ENCODE measurements at places on chromosomes 16 and 17.
A peak's percentile ranks its signal among the peaks of the same experiment; 100 is the strongest.

GRCh38 chr16:71883168-71883848, 674 bp downstream of the ZNF821 start:
- peak; percentile 78 for DNase-seq

DNA sequence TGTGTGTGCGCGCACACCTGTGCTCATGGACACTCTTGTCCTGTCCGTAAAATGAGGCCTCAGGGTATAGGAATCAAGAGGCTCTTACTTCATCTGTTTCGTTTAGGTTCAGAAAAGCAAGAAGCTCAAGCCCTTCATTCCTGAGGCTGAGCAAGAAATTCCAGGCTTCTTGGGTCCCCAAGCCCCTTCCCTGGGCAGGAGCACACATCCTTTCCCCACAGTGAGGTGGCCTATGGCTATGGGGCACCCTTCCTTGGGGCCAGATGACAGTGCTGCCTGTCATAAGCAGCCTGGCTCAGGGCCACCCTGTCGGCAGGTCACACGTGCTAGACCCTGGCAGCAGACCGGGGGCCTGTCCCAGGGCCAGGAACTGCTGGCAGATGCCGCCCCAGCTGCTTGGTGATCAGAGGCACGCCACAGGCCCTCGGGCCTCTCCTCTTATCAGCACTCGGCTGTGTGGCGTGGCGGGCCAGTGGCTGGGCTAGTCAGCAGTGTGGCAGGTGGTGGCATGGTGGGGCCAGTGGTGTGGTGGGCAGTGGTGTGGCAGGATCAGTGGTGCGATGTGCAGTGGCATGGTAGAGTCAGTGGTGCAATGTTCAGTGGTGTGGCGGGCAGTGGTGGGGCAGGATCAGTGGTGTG, 50.2 kb downstream of the NKD1 start:
- no peak for DNase-seq

- DNase-seq, result peak; percentile 88
Measured at GRCh38 chr16:70635336-70636016, 10.9 kb upstream of the IL34 start.

DNA sequence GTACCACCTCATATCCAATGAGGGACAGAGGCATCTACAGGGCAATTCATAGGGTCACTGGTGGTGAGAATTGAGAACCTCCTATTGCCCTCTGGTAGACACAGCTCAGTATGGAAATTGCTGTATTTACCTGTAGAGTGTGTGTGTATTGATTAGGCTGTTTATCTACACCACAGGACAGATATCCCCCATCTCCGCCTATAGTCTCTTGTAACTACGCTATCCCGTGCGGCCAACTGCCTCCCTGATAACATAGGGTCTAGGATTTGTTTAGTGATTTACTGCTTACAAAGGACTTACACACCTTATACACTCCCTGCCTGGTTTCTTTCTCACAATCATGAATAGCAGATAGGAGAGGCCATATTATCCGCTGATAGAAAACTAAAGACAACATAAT, 1.7 kb upstream of the STAT3 start:
- no peak for DNase-seq

DNA sequence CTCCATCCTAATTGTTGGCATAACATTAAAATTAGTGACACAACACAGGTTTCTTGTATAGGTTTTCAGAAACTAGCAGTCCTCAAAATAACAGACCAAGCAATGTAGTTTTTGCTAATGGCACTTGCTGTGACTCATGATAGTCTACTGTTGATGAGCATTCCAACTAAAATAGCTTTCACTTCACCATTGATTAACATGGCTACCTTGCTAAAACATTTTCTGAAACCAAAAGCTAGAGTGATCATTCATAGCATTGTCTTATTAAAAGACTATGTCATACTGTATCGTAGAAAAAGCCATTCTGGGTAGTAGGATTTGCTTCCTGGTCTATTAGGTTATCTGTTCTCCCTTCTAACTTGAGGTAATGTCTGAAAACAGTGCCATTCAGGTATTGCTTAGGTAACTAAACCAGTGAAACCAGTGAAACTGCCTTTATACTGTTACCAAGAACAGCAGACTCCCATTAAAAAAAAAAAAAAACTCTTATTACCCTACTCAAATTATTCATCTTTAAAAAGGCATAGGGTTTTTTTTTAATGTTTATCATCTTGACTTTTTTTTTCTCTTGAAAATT, 2.5 kb upstream of the CLTC start:
- DNase-seq, result no peak

DNA sequence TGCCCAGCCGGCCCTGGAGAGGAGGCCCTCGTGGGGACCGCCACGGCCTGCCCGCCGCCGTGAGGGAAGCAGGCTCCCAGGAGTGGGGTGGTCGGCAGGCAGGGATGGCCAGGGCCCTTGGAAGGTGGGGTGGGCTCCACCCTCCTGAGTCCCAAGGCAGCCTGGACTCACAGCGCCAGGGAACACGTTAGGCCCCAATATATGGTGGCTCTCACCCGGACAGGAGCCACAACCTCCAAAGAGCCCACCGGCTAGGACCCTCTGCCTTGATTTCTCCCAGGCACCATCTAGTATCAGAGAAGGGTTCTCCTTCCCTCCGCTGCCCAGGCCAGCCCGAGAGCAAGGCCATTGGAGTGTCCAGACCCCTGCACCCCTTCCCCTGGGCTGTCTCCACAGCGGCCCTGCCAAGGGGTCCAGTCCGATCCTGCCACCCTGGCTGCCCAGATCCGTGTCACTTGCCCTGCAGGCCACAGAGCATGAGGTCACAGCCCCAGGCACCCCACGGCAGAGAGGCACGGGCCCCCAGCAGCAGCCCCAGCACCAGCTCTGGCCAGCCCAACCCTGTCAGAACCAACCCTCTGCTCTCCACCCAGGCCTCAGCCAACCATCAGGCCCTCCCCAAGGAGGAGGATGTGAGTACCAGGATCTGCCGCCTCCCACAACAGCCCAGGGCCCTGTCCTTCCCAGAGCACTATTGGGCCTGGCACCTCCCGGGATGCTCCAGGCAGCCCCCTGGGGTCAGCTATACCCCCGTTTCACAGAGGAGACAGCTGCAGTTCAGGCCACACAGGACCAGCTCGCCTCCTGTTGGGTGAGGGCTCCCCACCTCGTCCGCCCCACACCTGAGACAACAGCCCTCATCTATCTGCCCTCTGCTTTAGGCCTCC, 1.1 kb upstream of the AXIN1 start:
- peak; percentile 38 for DNase-seq

- no peak for DNase-seq
Measured at GRCh38 chr16:86661706-86662105, 83.4 kb downstream of the FOXL1 start.

DNA sequence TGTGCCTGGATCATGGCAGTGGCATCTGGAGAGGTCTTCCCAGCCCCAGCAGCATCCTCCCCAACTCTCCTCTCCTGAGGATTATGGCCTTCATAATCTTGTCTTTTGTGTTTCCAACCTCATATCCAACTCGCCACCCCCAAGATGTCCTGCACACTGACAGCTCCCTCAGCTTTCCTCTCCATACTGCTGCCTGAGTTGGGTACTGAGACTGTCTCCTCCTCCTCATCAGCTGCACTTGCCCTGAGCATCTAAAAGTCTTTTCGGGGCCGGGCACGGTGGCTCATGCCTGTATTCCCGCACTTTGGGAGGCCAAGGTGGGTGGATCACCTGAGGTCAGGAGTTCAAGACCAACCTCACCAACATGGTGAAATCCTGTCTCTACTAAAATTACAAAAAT, 2.0 kb downstream of the CD300LB start:
- no peak for DNase-seq

GRCh38 chr17:60388742-60389141, 3.2 kb downstream of the USP32 start:
- DNase-seq, result no peak

DNA sequence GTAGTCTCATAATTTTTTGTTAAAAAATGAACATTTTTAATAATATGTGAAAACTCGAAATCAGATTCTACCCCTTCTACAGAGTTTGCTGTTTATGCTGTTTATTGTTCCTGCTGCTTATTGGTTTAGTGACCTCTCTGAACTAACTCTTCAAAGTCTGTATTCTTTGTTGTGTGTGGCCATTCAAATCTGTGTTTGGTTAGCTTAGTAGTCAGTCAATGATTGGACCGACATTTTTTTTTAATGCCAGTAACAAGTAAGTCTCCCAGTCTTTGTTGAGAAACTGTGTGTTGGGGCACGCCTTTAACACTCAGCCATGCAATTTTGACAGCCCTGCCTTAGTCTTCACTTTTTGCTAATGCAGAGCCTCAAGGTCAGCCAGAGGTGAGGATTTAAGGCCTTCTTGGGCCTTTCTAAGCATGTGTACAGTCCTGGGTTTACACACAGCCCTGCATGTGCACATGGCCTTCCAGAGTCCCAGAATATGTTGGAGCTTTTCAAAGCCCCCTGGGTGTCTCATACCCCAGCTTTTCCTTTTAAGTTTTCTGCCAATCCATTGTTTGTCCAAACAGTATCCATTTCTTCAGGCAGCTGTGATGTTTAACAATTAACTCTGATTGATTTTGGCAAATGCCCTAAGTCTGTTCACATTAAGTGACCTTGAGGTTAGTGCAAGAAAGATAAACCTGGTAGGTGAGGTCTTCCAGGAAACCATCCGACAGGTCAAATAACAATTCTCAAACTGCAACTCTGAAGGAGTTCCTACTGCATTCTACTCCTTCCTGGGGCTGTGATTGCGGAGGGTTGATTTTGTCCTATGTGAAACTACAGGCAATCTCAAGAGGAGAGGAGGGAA, 389.3 kb downstream of the PMP22 start:
- DNase-seq, result no peak

DNA sequence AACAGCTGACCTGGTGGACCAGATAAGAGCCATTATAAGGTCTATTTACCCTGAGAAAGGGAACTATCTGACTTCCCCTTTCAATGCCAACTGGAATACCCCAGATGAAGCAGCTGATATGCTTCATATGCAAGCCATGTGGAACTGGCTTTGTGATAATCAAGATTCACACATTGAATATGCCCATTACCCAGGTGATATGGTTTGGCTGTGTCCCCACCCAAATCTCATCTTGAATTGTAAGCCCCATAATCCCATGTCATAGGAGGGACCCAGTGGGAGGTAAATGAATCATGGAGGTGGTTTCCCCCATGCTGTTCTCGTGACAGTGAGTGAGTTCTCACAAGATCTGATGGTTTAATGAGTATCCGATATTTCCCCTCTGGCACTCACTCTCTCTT, 42.1 kb downstream of the IKZF3 start:
- no peak for DNase-seq

- no peak for DNase-seq
Measured at GRCh38 chr16:54632322-54633220, 298.1 kb upstream of the IRX5 start.

DNA sequence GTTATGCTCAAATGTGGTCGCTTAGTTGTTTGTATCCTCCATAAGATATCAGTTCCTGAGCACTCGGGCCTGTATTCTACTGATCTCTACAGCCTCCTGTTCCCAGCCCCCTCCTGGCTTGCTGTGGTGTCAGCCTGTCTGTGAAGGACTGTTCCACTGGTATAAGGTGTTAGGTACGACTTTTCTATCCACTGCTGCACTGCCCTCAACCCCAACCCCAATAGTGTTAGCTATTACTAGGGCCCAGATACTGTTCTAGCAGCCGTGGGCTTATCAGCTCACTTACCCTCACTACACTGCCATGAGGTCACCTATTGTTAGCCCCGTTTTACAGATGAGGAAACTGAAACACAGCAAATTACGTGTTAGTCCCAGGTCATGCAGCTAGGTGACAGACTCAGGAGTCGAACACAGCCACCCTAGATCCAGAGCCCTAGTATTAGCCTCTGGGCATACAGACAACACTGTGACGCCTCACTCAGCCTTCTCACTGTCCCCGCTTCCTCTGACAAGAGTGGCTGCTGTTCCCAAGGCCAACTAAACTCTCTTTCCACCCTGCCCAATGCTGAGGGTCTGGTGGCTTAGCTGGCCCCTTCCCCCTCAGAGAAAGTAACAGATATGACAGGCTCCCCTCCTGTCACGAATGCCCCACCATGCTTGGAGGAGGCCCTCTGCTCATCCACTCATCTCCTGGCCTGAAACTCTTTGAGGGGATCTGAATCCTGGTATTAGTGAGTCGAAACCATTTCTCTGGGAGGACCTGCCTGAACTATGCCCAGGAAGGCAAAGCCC, 25.6 kb upstream of the ZNF652 start:
- no peak for DNase-seq

- DNase-seq, result no peak
Measured at GRCh38 chr16:81550432-81550808, 105.8 kb downstream of the CMIP start.

DNA sequence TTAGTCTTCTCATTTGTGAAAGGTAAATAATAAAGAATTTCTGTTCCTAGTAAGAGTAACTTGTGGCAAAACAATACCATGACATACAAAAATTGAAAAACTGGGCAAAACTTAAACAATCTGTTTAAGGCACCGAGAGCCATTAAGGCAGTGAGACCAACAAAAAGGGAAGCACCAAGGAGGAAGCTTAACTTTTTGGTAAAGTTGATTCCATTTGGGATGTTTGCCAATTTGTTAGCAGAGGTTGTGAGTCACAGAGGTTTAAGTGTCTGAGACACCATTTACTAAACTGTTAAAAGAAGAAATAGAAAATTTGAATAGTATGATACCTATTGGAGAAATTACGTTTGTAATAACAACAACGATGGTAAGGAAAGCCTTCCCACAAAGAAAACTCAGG, 4.9 kb downstream of the SLC35G3 start:
- DNase-seq, result no peak

- no peak for DNase-seq
Measured at GRCh38 chr16:26053889-26054288, 362.1 kb downstream of the HS3ST4 start.

DNA sequence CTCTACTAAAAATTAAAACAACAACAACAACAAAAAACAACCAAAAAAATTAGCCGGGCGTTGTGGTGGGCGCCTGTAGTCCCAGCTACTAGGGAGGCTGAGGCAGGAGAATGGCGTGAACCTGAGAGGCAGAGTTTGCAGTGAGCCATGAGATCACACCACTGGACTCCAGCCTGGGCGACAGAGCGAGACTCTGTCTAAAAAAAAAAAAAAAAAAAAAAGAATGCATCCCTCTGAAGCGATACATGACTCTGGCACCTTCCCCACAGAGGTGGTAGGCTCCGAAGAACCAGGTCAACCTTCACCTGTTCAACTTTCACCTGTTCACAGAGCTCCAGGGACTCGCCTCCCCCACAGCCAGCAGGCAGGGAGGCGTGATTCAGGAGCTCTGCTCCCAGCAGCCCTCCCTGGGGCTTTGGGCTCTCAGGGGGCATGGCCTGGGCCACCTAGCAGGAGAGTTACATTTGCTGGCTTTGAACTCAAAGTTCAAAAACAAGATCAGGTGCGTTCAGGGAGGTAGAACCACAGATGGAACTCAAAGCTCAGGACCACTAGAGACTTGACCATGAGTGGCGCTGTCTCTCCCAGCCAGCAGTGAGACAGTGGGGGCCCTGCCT, 5.6 kb downstream of the VAC14 start:
- DNase-seq, result no peak

GRCh38 chr17:33990943-33991706, 264.0 kb upstream of the CCL2 start:
- no peak for DNase-seq

- no peak for DNase-seq
Measured at GRCh38 chr16:14362774-14363371, 267.2 kb downstream of the PARN start.

All from ELF-1 (cell line).